Peyer's patch (tissue), 4 donors: ENCODE measurements at places on chromosomes 7 and 10. TPM values are rescaled to one million over a fixed set of nuclear protein-coding genes. Genes with fewer than 3 reads are reported as not detected.

The SPDYE2 gene
- not detected for total RNA-seq

The WDFY4 gene
- 7.6 TPM for total RNA-seq

The ADRA2A gene
- 5.6 TPM for total RNA-seq

The PTPN20 gene
- total RNA-seq, result not detected

The OR6B1 gene
- total RNA-seq, result not detected

The PPP1R3C gene
- total RNA-seq, result 1.5 TPM

The JAKMIP3 gene
- total RNA-seq, result 0.19 TPM

The PNLIPRP2 gene
- total RNA-seq, result 9.9 TPM

The PPA1 gene
- 199 TPM for total RNA-seq

The PNLIPRP1 gene
- total RNA-seq, result not detected

The WNT8B gene
- not detected for total RNA-seq

The TLL2 gene
- 0.27 TPM for total RNA-seq

The CTBP2 gene
- 53.6 TPM for total RNA-seq

The NEBL gene
- total RNA-seq, result 14.7 TPM

The TAS2R3 gene
- 6.3 TPM for total RNA-seq

The FAM131B gene
- total RNA-seq, result 0.80 TPM

The HTRA1 gene
- 12.3 TPM for total RNA-seq

The PSMC2 gene
- total RNA-seq, result 47.2 TPM

The INA gene
- 0.35 TPM for total RNA-seq

The MALRD1 gene
- total RNA-seq, result 357 TPM

The SLC39A12 gene
- not detected for total RNA-seq

The LIPK gene
- not detected for total RNA-seq

The AHCYL2 gene
- total RNA-seq, result 46.4 TPM

The TWIST1 gene
- total RNA-seq, result not detected

The TMEM196 gene
- total RNA-seq, result not detected

The CYTH3 gene
- total RNA-seq, result 70.7 TPM

The OR2A5 gene
- total RNA-seq, result not detected

The NPFFR1 gene
- not detected for total RNA-seq

The GPR15LG gene
- total RNA-seq, result 35.4 TPM

The HTR5A gene
- not detected for total RNA-seq

The KDM7A gene
- 39.2 TPM for total RNA-seq

The CFAP43 gene
- total RNA-seq, result 12.4 TPM

The PLEKHS1 gene
- 129 TPM for total RNA-seq

The ASB10 gene
- not detected for total RNA-seq

The AGMO gene
- 14.9 TPM for total RNA-seq

The EGR2 gene
- 0.57 TPM for total RNA-seq

The RSU1 gene
- 18.2 TPM for total RNA-seq

The LRRC4 gene
- 2.5 TPM for total RNA-seq

The GCK gene
- not detected for total RNA-seq

The TAF5 gene
- total RNA-seq, result 5.8 TPM

The CTAGE15 gene
- 11.6 TPM for total RNA-seq

The CALML3 gene
- total RNA-seq, result not detected
